ENCODE measurements at places on chromosomes 16 and 17.

- DNase-seq = no peak
Measured at GRCh38 chr17:65498816-65499215, 62.6 kb downstream of the AXIN2 start.

- DNase-seq = no peak
Measured at GRCh38 chr17:10261098-10261497, 62.7 kb upstream of the GAS7 start.

GRCh38 chr17:76683921-76684745 is 26.6 kb downstream of the MXRA7 start:
- DNase-seq = peak; percentile 83

DNA sequence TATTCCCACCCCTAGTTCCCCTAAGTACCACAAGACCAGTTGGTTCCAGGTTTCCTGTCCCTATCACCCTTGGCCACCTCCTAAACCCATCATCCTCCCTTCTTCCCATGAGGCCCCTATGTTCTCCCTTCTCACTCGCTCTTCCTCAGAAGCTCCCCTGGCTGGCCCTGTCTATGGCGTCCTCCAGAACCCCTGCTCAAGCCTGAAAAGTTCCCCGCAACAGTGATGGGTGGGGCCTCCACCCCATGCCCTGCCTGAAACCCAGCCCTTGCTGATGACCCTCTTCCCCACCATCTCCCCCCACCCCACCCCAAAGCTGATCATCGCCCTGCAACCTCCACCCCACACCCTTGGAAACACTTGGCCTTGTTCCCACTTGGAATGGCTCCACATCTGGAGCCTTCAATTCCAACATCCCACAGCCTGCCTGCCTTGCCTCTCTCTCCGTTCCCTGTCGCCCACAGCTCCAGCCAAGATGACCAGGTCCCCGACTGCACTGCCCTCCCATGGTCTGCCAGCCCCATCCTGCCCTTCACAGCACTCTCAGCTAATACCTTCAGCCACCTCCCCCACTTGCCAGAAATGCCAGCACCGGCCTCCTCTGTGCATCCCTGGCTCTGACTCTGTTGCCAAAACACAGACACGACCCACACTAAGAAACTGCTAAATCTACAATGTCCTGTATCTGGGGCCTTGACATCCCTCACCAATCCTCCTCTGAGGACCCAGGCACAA is 10.5 kb downstream of the OSBPL7 start:
- no peak for DNase-seq

GRCh38 chr17:75013092-75013559 is 656 bp downstream of the MRPL58 start:
- DNase-seq = no peak

GRCh38 chr17:57504208-57504607 is 240.9 kb downstream of the CCDC182 start:
- DNase-seq = no peak

DNA sequence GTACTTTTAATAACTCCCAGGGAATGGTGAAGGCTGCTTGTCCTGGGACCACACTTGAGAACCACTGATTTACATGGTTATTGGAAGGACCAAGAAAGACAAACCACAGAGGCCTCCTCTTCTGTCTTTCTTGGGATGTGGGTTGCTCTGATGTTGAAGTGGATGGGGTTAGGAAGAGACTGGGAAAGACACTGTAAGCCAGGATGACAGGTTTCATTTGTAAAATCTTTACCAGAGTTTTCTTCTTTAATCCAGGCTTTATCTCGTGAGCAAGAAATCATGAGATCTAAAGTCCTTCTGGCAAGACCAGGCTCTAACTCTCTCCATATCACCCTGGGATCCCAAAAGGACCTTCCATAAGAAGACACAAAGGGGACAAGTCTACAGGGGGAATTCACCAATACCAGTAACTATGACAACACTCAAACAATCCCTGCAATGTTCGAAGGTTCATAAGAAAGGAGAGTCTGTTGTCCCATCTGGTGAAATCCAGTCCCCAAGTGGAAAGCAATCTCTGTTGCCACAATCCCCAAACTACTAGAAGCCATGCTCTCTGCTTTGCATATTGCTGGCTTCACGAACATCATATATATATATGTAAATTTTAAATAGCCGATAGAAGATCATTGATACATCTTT is 44.8 kb upstream of the CDRT4 start:
- DNase-seq = no peak

DNA sequence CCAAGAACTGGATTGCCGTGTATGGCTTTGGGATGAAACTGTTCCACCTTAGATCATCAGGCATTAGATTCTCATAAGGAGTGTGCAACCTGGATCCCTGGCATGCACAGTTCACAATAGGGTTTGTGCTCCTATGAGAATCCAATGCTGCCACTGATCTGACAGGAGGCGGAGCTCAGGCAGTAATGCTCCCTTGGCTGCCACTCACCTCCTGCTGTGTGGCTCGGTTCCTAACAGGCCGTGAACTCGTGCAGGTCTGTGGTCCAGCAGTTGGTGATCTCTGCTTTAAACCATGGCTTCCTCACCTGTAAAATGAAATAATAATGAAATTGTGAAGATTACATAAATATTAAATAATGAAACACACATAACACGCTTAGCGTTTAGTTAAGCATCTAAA is 45.5 kb upstream of the FBXO47 start:
- DNase-seq = no peak

- DNase-seq = no peak
Measured at GRCh38 chr17:50217591-50217990, 16.2 kb upstream of the COL1A1 start.

DNA sequence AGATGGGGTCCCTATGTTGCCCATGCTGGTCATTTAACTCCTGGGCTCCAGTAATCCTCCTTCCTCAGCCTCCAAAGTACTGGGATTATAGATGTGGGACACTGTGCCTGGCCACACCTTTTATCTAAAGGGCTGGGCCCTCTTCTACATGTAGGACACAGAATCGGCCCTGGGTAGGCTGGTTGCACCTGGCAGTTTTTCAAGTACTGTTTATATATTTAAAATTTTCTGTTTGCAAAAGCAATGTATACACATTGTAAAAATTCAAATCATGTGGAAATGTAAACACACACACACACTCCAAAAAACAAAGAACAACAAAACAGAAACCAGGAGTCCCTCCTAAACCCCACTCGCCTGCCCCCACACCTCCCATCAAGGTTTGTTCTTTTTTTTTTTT is 28.1 kb upstream of the SIAH1 start:
- no peak for DNase-seq

GRCh38 chr17:67151717-67152116 is 93.3 kb downstream of the HELZ start:
- DNase-seq = peak; percentile 33

- no peak for DNase-seq
Measured at GRCh38 chr17:37676115-37676925, 33.1 kb upstream of the DDX52 start.

- no peak for DNase-seq
Measured at GRCh38 chr16:86306011-86306644, 204.2 kb upstream of the FOXF1 start.

- DNase-seq = no peak
Measured at GRCh38 chr17:14318918-14319205, 18.0 kb downstream of the HS3ST3B1 start.

DNA sequence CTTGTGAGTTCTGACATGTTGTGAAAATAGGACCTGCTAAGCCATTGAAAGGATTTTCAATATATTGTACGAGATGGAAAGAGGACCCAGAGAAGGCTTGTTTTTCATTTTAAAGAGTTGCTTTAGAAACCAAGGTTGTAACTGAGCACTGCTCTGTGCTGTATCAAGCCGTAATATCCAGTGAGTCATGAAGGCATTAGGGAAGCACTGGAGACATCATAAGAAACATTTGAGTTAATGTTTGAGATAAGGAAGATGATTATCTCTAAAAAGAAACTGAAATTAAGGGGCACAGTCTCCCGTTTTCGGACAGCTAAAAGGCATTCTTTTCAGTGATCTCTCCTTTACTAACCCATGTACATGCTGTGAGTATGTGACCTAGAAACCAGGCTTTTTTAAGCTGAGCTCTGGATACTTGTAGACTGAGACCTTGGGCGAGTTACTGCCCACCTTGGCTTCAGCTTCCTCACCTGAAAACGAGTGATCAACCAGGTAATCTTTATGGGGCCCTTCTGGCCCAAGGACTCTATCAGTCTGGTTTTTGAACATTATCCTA is 149.2 kb upstream of the TBX2 start:
- DNase-seq = peak; percentile 10

GRCh38 chr17:67481808-67482207 is 104.7 kb downstream of the PITPNC1 start:
- DNase-seq = peak; percentile 11

- no peak for DNase-seq
Measured at GRCh38 chr16:66695935-66696668, 441 bp downstream of the CMTM4 start.

DNA sequence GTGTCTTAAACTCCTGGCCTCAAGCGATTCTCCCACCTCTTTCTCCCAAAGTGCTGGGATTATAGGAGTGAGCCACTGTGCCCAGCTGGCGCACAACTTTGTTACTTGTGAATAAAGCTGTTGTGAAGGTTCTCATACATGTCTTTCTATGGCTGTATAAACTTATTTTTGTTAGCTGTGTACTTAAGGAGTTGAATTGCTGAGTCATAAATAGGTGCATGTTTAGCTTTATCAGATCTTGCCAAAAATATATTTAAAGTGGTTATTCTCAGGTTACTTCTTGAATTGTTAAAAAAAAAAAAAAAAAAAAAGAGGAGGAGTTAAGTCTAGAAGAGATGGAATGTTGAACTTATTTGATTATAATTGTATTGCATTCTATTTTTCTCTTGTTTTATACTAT is 47.6 kb upstream of the IRX3 start:
- DNase-seq = no peak

DNA sequence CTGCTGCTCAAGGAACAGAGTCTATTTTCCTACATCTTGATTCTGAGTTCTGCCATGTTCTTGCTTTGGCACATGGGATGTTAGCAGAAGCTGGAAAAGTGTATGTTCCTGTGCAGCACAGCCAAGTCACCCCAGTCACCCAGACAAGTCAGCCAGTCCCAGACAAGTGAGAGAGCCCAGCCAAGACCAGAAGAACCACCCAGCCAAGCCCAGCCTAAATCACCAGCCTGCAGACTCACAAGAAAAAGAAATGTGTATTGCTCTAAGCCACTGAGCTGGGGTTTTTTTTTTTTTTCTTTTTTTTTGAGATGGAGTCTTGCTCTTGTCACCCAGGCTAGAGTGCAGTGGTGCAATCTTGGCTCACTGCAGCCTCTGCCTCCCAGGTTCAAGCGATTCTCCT is 141.3 kb upstream of the CDC42EP4 start:
- no peak for DNase-seq

DNA sequence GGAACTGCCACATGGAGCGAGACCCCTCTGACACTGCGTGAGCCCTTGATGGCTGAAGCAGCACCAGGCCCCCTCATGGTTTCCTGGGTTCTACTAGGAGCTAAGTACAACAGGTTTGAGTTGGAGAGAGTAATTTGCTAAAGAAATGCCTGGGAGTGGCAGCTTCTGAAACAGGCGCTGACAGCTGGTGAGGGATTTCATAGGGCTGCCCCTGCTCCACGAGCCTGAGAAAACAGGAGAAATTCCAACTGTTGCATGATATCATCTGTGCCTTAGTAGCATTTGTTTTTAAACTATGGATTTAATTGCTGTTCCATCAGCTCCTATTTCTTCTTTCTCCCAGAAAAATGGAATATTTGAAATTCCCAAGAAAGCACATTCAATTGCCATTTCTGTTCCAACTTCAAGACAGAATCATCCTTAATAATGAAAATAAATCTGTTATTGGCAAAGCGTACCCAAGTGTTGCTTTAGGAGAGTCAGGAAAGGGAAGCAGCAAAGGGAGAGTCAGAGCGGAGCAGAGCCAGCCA is 78.8 kb upstream of the ANKFN1 start:
- peak; percentile 91 for DNase-seq

GRCh38 chr17:17784657-17785267 is 52.0 kb downstream of the SREBF1 start:
- no peak for DNase-seq

DNA sequence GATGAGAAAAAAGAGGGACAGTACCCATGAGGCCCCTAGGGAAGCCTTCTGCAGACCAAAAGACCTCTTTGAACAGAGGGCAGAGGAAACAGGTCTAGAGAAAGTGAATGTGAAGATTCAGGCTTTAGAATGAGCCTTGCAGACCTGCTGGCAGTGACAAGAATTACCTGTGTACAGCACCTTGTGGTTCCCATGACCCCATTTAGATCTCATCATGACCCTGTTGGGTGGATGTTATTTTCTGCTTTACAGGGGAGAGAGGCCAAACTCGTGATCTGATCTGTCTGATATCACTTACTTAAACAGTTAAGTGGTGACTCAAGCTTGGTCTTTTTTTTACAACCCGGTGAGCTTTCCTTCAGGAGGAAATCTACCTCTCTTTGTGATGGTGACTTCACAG is 81.9 kb downstream of the UTP18 start:
- DNase-seq = no peak

DNA sequence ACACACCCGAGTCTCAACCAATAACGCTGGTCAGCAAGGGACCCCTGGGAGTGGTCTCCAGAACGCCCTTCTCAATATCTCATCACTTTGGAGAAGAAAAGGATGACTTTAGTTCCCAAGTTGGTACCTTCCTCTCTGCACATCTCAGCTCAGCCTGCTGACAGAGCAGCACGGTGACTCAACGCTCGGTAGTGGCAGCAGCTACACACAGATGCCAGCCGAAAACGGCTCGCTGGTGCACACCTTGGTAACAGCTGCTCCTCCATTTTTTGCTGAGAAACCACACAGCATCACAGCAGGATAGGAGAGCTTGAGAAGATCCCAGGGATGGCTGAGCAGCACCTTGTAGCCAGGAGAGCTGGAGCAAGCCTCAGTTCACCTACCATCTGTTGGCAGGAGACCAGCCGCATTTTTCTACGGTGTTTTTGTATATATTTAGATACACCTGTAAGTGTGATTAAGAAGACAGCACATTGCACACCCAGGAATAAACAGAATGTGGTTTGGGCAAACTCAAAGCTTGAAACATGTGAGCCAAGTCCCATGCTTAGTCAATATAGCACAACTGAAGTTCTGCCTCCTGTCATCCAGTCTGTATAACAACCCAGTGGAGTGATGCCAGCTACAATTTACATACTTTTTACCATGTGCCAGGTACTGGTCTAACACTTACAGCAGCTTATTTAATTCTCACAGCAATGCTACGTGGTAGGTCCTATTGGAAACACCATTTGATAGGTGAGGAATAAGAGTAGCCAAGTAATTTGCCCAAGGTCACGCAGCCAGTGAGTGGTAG is 83.8 kb upstream of the ERCC4 start:
- DNase-seq = no peak

DNA sequence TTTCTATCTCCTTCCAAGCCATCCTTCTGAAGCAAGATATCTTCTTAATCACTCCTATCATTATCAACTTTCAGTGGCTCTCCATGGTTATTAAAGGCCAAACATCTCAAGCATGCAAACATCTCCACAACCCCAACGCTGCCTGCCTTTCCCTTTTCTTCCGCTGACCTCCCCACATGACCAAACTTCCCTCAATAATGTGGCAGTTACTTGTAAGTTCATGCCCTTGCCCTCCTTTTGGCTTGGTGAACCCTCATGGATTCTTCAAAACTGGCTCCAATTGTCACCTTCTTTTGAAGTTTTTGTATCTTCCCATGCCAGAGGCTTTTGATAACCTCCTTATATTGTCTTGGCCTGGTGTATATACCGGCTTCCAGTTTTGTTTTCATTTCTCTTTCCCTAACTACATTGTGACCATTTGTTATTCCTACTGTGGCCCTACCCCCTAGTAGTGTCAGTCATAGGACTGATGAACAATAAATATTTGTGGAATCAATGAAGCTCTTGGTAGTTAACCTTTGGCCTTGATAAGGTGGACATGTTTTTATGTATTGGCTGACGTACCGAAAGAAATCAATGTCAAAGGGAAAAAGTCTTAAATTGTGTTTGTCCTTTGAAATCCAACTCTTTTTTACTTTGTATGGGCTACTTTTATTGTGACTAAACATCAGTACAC is 19.9 kb upstream of the SMIM36 start:
- DNase-seq = peak; percentile 20
